ENCODE measurements at places on chromosomes 16 and 17. TPM values are rescaled to one million over a fixed set of nuclear protein-coding genes. Genes with fewer than 3 reads are reported as not detected.
A peak's percentile ranks its signal among the peaks of the same experiment; 100 is the strongest.

Gene NOL3
- total RNA-seq = 14.0 TPM

Gene LASP1
- total RNA-seq = 41.2 TPM

Gene ACBD4
- total RNA-seq = 3.2 TPM

Gene SULT1A4
- total RNA-seq = 22.8 TPM

Gene SOX9
- total RNA-seq = 21.1 TPM

Gene PDIA2
- total RNA-seq = 10.5 TPM

Gene USP43
- 3.9 TPM for total RNA-seq

Gene HOXB6
- total RNA-seq = 41.3 TPM

GRCh38 chr16:72255786-72256185, 83.8 kb upstream of the PMFBP1 start:
- no peak for DNase-seq

DNA sequence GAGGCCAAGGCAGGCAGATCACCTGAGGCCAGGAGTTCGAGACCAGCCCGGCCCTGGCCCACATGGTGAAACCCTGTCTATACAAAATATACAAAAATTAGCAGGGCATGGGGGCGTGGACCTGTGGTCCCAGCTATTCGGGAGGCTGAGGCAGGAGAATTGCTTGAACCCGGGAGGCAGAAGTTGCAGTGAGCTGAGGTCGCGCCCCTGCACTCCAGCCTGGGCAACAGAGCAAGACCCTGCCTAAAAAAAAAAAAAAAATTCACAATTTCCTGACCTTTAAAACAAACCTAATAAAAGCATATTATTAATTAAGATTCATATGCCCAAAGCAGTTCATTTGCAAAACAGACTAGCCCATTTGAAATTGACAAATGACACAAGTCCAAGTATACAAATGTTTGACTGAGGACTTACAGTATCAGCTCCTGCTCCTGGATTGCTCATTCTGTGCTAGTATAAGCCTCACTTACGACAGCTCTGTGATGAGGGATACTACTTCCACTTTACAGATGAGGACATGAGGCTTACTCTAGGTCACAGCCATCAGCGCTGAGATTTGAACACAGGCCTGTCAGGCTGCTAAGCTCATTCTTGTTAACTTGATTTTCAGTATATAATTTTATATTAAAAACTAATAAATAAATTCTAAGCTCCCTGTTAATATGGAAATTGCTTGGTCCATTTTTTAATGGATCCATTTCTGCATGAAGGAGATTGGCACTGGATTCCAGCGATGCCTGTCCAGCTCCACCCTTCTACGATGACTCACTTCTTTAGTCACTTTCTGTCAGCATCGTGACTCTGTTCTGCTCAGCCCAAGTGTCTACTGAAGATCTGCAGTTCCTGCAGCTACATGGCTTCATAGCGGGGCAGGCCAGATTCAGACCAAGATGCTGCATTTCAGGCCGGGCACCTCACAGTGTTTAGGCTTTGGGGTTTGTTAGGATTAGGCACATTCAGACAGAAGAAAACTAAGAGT, 88.2 kb downstream of the WDR59 start:
- no peak for DNase-seq

DNA sequence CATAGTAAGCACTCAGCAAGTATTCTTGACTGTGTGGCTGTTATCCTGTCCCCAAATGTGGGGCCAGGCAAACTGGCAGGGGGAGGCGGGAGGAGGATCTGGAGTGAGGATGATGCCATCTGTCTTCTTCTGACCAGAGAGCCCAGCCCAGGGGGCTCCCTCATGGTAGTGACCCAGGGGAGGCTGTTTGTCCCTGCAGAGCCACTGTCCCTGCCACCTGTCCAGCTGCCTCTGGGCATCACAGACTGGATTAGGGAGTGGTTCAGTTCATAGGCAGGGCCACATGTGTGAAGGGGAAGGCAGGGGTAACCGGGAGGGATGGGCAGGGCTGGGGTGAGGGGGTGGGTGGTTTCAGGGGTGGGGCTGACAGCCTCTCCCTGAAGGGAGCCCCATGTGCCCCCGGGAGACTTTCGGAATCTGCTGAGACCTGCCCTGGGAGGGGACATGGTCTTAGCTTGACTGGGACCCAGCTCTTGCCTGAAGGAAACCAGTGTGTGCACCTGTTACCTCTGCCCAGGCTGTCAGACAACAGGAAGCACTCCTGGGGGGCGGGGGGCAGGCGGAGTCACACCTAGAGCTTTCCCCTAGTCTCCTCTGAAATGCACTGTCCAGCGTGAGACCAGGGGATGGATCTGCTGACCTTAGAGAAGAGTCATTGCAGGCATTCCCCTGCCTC, 15.2 kb downstream of the ARHGAP23 start:
- DNase-seq = no peak

- peak; percentile 94 for DNase-seq
These were observed 2.4 kb upstream of the SOCS7 start for GRCh38 chr17:38349097-38349730.

- DNase-seq = no peak
These were observed 125.3 kb downstream of the ANKRD11 start for GRCh38 chr16:89365044-89365467.

Data from spinal cord (tissue), 10 donors.